Putamen (tissue), 1 donor: ENCODE measurements at places on chromosomes 5 and 9.

- no peak for DNase-seq
These were observed 107.9 kb downstream of the NDUFAF2 start for GRCh38 chr5:61052882-61053281.

GRCh38 chr9:106035806-106036205 lies 341.5 kb downstream of the TMEM38B start:
- DNase-seq: no peak

DNA sequence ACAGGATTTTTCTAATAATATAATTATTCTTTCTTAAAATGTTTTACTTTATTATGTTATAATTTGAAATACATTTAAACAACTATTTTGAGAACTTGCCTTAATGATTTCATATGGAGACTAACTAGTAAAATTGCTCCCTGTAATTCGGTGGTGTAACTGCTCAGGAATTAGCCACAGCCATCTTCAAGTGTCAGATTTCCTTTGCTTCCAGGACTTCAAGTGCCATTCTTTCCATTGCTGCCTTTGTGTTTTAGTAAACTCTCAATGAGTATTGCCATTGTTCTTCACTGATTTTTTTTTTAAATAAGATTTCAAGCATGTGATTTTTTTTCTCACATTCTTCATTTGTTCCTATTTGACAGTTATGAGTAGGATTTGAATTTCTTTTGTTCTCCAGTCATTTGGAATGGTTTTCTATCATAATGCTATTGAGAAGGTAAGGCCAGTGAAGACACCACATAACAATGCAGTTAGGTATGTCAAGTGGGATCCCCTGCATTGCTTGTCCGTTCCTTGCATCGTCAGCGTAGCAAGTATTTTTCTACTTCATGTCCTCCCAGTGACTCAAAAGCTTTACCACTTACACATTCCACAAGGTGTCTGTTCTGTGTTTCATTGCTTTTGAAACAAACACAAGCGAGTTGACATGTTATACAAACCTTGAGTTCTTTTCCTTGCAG lies 83.7 kb downstream of the LNPEP start:
- no peak for DNase-seq

DNA sequence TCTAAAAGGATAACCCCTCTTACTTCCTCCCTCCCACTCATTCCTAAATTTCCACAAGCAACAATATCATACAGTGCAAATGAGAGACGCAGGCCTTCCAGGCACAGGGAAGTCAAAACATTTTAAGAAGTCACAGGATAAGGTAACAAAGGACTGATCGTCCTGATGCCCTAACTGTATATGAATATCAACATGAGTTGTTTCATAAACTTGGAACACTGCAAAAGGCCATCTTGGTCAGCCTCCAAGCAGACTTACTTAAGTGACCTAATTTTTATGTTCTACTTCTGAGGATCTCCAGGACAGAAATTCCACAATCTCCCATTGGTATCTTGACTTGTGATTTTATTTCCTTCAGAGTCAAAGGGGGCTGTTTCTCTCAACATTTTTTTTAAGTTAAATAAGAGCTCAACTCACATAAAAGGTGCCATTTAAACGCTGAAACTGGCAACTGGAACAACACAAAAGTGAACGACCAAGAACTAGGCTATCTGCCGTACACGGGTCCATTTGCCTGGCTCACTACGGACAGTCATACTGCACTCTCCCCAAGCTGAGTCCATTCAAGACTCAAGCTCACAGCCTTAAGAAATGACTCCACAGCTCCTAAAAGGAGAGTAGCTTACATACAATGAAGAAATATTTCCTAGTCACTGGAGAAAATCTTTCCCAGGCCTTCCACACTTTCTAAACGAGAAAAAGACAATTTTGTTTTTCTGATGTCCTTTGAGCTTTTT lies 71.3 kb downstream of the LHFPL2 start:
- DNase-seq: no peak

- no peak for DNase-seq
These were observed 158.9 kb downstream of the ADAMTSL1 start for GRCh38 chr9:18632632-18633403.

DNA sequence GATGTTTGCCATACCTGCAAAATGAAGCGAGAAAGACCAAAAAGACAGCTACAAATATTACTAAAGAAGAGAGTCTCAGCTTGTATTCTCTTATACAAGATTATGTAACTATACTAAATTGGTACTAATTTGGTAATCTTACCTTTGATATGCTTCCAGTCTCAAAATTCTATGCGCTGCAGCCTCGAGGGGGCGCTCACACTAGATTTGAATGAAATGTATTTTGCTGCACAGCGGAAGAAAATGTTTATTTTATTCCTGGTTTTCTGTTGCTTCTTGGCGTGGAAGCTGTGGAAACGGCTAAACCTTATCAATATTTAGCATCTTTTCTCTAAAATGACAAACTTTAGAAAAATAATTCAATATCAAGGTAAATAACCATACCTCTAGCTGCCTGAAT lies 267.0 kb upstream of the NUDT12 start:
- DNase-seq: no peak

GRCh38 chr9:21657966-21658667 lies 144.3 kb upstream of the MTAP start:
- no peak for DNase-seq

DNA sequence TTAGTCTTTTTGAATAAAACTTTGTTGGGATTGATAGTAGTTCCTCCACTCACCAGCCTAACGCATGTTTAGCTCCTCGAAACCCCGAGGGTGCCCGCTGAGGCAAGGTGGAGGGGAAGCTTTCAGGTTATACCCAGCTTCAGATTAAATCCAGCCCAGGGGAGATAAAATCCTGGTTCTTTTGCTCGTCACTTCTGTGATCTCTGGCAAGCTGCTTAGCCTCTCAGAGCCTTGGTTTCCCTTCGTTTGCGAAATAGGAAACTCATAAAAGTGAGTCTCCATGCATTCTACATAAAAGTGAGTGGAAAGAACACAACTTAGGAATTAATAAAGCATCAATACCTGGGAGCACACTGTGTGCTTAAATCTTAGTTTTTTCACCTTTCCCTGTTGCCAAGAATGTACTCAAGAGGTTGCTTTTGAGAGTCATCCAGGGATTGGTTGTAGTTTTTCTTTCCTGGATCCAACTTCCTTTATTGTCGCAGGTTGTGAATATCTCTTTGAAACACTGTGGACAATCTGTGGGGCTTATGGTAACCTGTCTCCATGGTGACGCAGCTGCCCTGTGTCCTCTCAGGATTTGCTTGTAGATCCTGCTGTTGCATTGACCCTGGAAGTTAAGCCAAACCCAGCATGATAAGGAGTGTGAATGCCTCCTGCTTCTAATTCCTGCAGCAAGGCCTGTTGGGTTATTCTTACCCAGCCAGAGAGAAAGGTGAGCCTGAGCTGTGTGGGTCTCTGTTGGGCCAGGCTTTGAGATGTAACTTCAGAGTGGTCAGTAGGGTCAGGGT lies 2.0 kb downstream of the GALNT12 start:
- DNase-seq: no peak

DNA sequence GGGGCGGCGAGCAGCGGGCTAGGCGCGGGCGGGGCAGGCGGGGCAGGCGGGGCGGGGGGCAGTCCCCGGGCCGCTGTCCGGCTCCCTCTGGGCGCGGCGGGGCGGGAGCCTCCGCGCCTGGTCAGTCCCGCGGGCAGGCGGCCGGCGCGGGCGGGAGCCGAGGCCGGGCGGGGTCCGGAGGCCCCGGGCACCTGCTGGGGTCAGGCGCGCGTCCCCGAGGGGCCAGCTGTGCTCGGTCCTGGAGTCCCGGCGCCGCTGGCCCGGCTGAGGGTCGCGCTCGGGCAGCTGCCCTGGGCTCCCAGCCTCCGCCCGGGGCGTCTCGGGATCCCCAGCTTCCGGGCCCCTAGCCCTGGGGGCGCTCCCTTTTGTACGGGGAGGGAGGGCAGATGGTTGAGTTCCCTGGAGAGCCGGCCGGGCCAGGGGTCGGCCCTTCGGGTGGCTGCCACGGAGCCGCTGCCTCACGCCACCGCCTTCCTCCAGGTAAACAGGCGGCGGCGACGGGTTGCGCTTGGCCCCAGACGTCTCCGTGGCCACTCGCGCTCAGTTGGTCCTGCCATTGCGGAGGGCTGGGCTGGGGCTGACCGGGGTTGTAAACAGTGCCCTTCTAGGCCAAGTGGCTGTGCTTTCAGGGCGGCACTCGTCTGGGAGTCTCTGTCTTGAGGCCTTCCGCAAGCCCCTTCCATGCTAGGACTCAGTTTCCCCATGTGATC lies 473 bp downstream of the ZBTB34 start:
- DNase-seq: no peak

DNA sequence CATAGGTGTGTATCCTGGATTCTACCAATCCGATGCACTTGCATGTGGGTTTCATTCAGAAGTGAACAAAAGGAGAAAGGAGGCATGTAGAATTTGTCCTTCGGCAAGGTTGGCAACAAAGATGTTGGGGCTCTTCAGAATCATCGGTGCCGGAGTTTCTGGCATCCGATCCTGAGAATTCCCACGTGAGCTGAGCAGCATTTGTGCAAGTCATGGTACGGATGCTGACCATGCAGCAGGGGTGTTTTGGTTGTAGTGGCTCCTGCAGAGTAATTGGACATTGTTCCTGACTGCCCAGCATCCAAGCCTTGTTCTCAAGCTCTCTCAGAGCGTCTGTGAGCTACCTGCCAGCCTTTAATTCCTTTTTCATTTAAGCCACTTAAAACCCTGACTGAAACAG lies 19.0 kb upstream of the POC5 start:
- DNase-seq: no peak

GRCh38 chr9:4237748-4238511 lies 61.9 kb downstream of the GLIS3 start:
- DNase-seq: no peak

GRCh38 chr9:2321523-2322148 lies 300.0 kb upstream of the VLDLR start:
- no peak for DNase-seq

GRCh38 chr5:157431544-157432200 lies 28.3 kb upstream of the NIPAL4 start:
- peak; percentile 81 for DNase-seq

DNA sequence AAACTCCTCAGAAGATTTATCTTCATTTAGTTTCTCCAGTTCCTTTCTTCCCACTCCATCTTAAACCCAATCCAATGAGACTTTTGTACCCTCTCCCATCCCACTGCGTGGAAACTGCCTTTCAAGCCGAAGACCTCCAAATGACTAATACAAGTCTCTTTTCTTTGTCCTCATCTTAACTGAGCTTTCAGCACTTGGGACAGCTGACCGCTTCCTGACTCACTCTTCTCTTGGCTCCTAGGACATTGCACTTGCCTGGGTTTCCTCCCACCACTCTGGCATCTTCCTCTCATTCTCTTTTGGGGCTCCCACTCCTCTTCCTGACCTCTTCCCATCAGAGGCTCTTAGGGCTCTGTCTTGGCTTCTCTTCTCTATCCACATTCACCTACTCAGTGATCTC lies 243.7 kb downstream of the HSPA4 start:
- DNase-seq: no peak

DNA sequence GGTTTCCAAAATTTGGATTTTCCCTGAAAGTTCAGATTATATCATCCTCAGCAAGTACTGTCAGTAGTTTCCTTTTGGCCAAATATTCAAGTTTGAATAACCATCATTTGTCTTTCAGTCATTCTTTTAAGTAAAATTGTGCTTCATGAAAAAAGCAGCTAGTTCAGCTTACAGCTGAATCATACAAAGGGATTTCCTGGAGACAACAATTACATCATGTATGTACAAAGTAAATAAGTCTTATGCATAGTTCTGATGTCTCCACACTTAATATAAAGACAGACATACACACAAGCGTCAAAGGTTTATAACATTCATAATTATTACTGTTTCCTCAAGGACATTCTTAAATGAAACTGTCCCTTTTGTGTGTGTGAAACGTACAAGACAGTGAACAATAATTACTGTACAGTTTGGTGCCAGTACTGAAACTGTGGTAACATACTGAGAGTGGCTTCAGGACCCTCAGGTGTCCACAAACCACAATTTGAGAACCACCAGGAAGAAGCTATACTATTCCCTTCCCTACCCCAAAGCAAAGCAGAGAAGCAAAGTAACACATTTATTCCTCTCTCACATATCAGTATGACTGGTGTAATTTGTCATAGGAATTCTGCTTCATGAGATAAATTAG lies 746.6 kb downstream of the TAF11L14 start:
- no peak for DNase-seq
